ENCODE measurements at places on chromosomes 2 and 18.

- DNase-seq, result no peak
These were observed 440.8 kb upstream of the CDH20 start for GRCh38 chr18:60892441-60892840.

DNA sequence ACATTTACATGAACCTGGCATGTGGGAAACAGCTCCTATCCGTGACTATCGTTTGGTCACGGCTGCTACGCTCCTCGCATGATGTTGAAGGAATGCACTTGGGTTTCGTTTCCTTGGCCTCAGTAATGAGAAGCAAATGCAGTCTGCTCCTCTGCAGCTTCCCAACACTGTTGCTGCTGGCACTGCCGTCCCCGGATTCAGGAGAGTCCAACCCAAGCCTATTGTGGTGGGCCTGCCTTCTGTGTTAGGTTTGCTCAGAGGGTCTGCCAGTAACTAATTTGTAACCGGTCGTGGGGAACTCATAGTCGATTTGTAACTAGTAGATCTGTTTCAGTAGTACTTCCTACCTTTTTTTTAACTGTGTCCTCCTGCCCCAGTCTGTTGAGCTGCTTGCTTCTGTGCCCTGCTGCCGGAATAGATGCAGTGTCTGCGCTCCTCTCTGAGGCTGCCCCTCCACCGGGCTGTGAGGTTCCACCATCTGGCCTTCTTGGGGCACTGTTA, 58.4 kb downstream of the WDSUB1 start:
- peak; percentile 55 for DNase-seq

DNA sequence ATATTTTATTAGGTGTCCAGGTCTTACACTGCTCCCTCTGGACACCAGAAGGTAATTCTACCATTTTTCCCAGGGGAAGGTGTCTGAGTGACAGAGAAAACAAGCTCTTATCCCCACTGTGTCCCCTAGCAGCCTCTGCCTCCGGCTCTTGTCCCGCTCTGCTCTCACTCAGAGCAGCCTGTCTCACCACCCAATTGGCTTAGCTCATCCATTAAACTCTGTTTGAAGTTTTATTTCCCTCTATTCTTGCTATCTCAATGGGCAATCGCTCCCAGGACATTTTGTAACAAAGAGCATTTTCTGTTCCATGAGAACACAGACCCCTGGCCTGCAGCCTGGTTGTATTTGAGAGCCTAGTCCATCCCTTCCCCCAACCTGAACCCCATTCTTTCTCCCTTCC, 90.6 kb upstream of the LDAH start:
- no peak for DNase-seq

DNA sequence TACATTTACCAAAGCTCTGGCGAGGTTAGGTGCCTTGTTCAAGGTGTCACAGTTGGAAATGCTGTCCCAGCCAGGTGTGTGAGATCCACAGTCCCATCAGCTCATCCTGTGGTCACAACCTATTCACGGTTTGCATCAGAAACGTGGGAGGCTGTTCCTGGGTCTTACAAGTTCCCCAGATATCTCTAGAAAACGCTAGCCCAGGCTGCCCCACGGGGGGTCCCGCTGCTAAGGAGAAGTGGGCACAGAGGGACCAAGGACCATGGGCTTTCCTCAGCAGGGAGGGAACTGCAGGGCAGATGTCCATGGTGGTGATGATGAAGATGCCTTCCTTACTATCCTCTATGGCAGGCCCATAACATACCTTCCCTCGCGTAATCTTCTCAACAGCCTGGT, 649 bp downstream of the FECH start:
- DNase-seq, result no peak

DNA sequence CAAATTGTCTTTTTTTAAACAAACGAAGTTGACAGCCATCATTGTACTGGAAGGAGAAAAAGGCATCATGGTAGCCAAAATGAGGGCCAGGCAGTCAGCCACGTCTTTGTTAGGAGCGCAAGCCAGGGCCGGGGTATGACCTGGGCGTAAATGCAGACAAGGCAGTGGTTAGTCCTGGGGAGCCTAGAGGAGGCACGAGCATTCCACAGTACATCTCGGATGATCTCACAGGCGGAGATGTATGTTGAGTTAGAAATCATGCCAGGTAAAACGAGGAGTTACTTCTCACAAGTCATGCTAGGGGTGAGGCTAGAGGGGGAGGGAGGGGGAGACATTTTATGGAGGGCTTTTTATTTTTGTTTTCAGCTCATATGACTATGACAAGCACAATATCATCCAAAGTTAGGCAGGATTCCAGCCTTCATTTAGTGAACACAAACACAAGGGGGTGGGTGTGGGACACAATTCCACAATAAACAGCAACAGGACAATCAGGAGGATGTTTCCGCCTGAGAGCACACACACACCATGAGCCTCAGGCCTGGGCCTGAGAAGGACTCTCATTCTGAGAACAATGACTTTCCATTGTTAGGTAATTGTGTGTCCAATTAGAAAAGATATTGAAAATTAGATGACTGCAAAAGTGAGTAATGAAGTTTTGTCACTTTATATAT, 64.4 kb upstream of the PGAP1 start:
- DNase-seq, result no peak

DNA sequence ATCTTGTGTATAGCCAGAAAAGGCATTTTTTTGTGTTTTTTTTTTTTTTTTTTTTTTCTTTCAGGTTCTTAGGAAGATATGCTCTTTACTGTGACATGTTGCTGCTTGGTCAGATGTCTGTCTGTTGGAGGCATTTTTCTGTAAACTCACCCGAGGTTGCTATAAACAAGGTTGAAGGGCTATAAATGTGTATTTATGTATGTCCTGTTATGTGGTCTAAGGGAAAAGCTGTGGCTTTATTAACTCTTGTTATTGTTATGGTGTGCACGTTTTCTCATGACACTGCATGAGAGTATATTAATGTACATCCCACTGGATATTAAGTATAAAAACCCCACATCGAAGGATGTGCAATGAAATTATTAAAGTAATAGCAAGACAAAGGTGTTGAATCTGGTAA, 102.0 kb downstream of the ZNF532 start:
- DNase-seq, result no peak

- DNase-seq, result no peak
These were observed 19.5 kb downstream of the SLC25A52 start for GRCh38 chr18:31741097-31741735.

GRCh38 chr2:240892356-240892755, 3.6 kb downstream of the MAB21L4 start:
- no peak for DNase-seq

DNA sequence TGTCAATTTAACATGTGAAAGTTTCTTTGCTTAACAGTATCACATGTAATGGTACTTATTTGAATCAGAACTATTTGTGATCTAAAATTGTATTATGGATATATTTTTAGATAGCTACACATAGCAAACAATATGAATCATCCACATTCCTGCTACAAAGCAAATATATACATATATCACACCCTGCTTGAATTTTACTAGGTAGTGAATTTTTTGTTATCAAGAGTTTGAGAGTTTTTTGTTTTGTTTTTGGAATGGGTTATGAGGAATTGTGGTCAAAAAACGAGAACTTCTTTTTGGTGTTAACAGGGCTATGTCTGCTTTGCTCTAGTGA, 635.7 kb downstream of the NRXN1 start:
- no peak for DNase-seq

DNA sequence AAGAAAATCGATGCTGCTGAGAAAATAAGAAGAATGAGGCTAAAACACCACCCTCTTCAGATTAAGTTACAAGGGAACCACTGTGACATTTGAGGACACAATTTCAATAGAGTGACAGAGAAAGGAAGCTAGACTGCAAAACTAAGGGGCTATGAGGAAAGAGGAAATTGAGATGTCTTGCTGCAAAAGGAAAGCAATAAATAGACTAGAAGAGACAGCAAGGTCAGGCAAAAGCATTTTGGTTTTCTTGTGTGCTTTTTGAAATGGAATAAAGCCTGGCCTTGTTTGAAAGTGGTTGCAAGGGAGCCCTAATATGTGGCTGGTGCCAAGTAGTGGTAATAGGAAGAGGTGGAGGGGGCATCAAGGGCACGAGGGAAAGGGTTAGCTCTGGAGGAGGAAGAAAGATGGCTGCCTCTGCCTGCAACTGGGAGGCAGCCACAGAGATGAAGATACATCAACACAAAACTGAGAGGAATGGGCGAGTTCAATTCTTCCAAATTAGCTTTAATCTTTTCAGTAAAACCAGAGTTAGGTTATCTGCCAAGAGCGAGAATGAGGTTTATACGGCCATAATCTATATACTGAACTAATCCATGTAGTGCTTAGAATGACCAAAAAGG, 1.2 kb upstream of the MRO start:
- DNase-seq, result no peak

DNA sequence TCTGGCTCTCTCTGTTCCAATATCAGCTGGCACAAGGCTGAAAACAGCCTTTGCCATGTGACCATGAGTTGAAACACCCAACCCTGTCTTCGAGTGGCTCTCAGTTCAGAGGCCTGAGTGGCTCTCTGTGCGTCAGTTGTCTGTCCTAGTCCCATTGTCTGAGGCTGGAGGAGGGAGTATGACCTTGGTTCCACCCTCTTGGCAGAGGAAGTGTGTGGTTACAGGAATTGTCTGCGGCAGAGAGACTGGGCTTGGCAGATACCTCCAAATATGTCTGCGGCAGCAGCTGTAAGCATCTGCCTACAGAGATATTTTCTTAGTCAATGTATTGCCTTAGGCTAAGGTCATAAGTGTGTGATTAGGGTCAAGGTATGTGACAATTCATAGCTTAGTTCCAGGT, 32.6 kb downstream of the CNGA3 start:
- DNase-seq, result no peak

DNA sequence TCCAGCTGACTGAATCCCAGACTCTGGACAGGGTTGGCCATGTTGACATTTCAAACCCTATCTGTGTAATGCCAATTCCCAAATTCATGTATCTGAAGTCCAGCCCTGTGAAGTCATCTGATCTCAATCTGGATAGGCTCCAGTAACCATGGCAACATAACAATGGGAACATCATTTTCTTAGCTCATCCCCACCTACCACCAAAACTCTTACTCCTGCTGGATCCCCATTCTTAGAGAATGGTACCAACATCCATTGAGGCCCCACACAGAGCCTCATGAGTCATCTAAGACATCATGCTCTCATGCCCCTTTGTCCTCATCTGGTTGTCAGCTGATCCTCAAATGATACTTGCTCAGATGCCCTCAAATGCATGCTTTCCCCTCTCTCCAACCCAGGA, 58.9 kb upstream of the TEX51 start:
- no peak for DNase-seq

GRCh38 chr2:21710031-21710430, 586.3 kb downstream of the TDRD15 start:
- DNase-seq, result no peak

DNA sequence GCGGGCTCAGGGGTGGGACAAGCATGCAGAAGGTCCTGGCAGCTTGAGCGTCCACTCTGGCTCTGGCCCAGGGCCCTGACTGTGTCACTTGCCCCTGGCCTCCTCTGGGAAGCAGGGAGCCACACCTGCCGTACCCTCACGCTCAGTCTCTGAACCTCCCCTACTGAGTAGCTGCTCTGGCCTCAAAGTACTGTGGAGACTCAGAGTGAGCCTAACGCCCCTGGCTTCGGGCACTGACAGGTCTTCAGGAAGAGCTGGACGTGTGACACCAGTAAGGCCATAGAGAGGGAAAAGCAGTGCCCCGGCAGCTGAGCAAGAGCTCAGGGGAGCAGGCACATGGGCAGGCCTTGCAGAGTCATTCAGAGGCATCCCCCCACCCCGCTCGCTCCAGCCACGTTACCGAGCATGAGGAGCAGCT, 73.3 kb downstream of the SFXN5 start:
- DNase-seq, result no peak

Measured in amniotic stem cell (primary cell).